GDM1 (cell line): ENCODE measurements at places on chromosomes 2 and 18.

- no peak for DNase-seq
Observed at GRCh38 chr2:105385731-105386540, 12.9 kb downstream of the FHL2 start.

GRCh38 chr2:23283653-23284052, 101.3 kb upstream of the KLHL29 start:
- no peak for DNase-seq

- no peak for DNase-seq
Observed at GRCh38 chr2:190653931-190654330, 5.0 kb downstream of the NAB1 start.

- no peak for DNase-seq
Observed at GRCh38 chr18:7596147-7596546, 29.0 kb downstream of the PTPRM start.

GRCh38 chr2:154240921-154241379, 369.2 kb downstream of the GALNT13 start:
- no peak for DNase-seq

GRCh38 chr18:7878265-7879211, 311.4 kb downstream of the PTPRM start:
- DNase-seq = no peak

GRCh38 chr2:109481599-109481998, 132.2 kb downstream of the SEPTIN10 start:
- no peak for DNase-seq

- no peak for DNase-seq
Observed at GRCh38 chr2:119010336-119010735, 68.3 kb downstream of the MARCO start.

DNA sequence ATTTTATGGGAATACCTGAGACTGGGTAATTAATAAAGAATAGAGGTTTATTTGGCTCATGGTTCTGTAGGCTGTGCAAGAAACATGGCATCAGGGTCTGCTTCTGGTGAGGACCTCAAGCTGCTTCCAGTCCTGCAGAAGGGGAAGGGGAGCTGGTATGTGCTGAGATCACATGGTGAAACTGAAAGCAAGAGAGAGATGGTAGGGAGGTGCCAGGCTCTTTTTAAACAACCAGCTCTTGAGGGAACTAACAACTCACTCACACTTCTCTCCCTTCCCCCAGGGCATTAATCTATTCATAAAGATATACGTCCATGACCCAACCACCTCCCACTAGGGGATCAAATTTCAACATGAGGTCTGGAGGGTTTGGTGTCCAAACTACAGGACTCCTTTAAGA, 40.1 kb downstream of the AGPS start:
- DNase-seq = no peak

DNA sequence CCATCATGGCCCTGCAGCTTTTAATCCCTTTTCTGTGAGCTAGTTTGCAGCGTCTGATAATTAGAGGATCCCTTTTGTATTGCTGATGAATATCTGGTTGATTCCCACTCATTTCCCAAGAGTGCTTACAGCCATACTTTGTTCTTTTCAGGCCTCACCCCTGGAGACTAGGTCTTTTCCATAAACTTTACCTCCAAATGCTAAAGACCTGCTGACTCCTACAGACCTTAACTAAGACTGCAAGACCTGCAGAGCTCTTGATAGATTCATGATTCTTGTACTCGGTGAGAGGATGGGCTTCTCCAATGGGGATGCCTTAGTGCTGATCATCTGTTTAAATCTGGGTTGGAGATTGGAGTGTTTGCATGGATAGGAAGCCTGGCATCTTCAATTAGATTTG, 33.1 kb upstream of the DYNAP start:
- no peak for DNase-seq

- DNase-seq = no peak
Observed at GRCh38 chr2:28360718-28361293, 31.9 kb upstream of the FOSL2 start.

DNA sequence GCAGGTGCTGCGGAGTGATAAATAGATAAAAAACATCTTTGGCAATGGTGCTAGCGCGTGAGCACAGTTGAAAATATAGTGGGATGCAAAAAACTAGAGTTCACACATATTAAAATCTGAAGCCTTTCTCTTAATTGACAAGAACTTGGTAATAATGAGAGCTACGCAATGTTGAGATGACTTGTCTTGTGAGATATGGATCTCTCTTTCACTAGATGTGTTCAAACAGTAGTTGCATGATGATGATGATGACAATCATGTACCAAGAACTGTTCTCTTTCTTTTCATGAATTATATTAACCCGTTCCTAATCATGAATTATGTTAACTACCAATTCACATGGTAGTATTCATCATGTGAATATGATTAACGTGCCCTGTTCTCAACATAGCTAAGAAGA, 81.1 kb downstream of the DYNAP start:
- DNase-seq = no peak

DNA sequence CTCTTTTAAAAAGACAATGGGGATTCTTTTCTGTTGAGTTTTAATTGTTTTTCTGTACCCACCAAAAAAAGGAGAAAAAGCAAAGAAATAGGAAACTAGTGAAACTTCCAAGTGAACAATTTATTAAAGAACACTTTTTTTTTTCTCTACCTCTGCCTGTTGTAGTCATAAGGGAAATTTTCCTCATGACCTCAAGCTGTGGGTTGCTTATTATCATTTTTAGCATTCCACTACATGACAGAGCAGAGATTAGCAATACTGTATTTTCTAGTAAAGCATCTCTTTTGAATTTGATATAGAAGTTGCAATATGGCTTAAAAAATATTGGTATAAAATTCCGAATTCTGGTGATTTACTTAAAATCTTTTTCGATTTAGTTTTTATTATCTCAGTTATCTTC, 87.9 kb upstream of the LRRTM1 start:
- no peak for DNase-seq

GRCh38 chr2:74712223-74713053, 58.4 kb downstream of the SEMA4F start:
- no peak for DNase-seq

DNA sequence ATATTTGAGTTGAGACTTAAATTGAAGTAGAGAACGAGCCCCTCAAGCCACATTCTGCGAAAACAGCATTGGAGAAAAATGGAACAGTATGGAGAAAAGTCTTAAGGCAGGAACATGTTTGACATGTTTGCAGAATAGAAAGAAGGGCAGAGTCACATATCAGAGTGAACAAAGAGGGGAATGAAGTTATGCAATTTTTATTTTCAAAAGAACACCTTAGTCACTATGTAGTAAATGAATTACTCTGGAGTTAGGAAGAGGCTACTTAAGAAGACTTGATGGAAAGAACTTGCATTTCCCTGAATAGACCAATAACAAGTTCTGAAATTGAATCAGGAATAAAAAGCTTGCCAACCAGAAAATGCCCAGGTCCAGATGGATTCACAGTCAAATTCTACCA, 391.4 kb upstream of the CDH19 start:
- no peak for DNase-seq

DNA sequence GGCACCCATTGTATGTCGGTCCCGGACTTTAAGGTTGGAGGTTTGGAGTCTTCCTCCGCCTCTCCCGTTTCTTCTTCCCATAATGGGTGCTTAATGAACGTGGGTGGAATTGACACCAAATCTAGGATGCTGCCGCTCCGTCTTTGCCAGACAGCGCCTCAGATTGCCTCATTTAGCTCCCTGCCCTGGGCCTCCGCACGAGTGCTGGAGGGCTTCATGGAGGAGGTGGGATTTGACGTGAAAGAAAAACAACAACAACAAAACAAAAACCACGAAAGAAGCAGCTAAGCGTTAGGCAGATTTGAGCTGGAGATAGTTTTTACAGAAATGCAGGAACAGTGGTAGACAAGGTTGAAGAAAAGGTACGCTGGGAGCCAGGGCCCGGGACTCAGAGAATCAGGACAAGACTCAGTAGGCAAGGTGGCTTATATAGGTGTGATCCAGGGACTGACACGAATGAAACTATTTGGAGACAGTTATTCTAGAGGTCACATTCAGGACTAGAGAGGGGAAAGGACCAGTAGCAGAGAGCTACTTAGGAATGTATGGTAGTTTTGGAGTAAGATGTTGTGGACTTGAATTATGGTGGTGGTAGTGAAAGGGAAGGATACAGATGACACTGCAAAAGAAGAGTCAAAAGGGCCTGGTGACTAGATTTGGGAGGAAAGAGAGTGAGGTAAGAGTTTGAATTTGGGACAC, 605 bp downstream of the ZNF2 start:
- DNase-seq = no peak

GRCh38 chr2:187543488-187543887, 10.7 kb downstream of the TFPI start:
- no peak for DNase-seq
